T-helper 1 cell treated with Interleukin-12 subunit alpha and Interleukin-12 subunit beta and Interleukin-4 antibody, amounts not matched to agents 30 ng/mL and 1 ng/mL, for 36 hours (primary cell): ENCODE measurements at places on chromosomes 7 and 10. TPM values are rescaled to one million over a fixed set of nuclear protein-coding genes. Genes with fewer than 3 reads are reported as not detected.

HABP2 gene
- total RNA-seq, result not detected in 2 replicates

GPR146 gene
- total RNA-seq, result 14.5 and 15.4 TPM in 2 replicates

LRRN3 gene
- 127 and 129 TPM in 2 replicates for total RNA-seq

ZNF487 gene
- total RNA-seq, result 3.4 TPM in 2 replicates

BUD31 gene
- 111 and 118 TPM in 2 replicates for total RNA-seq

IRF5 gene
- 9.8 and 11.3 TPM in 2 replicates for total RNA-seq

LEP gene
- total RNA-seq, result not detected in 2 replicates

DDC gene
- not detected in 2 replicates for total RNA-seq

VSTM4 gene
- 0.07 and 0.10 TPM in 2 replicates for total RNA-seq

GLI3 gene
- total RNA-seq, result 0.02 TPM in 1 of 2 replicates, not detected in the other

PLPP4 gene
- total RNA-seq, result not detected in 2 replicates

NEBL gene
- total RNA-seq, result not detected in 2 replicates

CPA2 gene
- not detected in 2 replicates for total RNA-seq

CUBN gene
- 0.39 and 1.4 TPM in 2 replicates for total RNA-seq

PTPRN2 gene
- 2.5 and 2.9 TPM in 2 replicates for total RNA-seq

MUC12 gene
- not detected in 2 replicates for total RNA-seq

TSPAN15 gene
- 12.0 and 12.8 TPM in 2 replicates for total RNA-seq

UCMA gene
- not detected in 2 replicates for total RNA-seq

SYT15 gene
- total RNA-seq, result 1.8 TPM in 2 replicates

CELF2 gene
- total RNA-seq, result 155 and 162 TPM in 2 replicates

SYNPO2L gene
- total RNA-seq, result 0.10 TPM in 1 of 2 replicates, not detected in the other

TAS2R41 gene
- total RNA-seq, result not detected in 2 replicates

SFMBT2 gene
- total RNA-seq, result 52.0 and 56.2 TPM in 2 replicates

TFPI2 gene
- not detected in 2 replicates for total RNA-seq

PRSS1 gene
- total RNA-seq, result not detected in 2 replicates
